Bronchial smooth muscle cell (primary cell): ENCODE measurements at places on chromosomes 16 and 17. TPM values are rescaled to one million over a fixed set of nuclear protein-coding genes. Genes with fewer than 3 reads are reported as not detected.

CCL16 gene
- total RNA-seq = not detected in 2 replicates

TEKT1 gene
- not detected in 2 replicates for total RNA-seq

ARMC7 gene
- total RNA-seq = 1.7 and 1.8 TPM in 2 replicates

ZG16B gene
- total RNA-seq = 0.16 TPM in 1 of 2 replicates, not detected in the other

CFAP119 gene
- total RNA-seq = 0.69 and 1.6 TPM in 2 replicates

PER1 gene
- 3.0 and 3.4 TPM in 2 replicates for total RNA-seq

SOX9 gene
- total RNA-seq = 5.2 and 8.7 TPM in 2 replicates

PHKB gene
- total RNA-seq = 58.2 and 80.8 TPM in 2 replicates

CA4 gene
- 0.09 TPM in 1 of 2 replicates, not detected in the other for total RNA-seq
